ENCODE measurements at places on chromosomes 1 and 21.

GRCh38 chr1:35600593-35600992 lies 27.5 kb downstream of the TFAP2E start:
- DNase-seq: no peak

GRCh38 chr1:90550626-90551406 lies 166.3 kb downstream of the BARHL2 start:
- no peak for DNase-seq

GRCh38 chr21:29148530-29148929 lies 18.1 kb downstream of the MAP3K7CL start:
- DNase-seq: no peak

DNA sequence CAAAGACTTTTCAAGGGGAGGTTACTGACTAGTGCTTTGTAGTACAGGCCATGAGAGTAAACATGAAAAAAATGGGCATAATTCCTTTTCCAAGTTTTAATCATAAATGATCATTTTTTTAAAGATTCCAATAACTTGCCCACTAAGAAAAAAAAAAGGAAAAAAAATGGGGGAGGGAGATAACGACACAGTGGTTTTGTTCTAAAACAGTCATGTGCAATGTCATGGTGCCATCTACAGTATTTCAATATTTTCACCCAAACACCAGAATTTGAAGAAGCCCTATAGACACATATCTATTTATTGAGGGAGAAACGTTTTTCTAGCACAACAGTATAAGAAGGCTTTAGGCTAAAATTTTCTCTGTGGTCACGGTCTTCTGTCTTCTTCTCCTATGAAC lies 250.2 kb downstream of the LTN1 start:
- DNase-seq: no peak

GRCh38 chr1:162918151-162918754 lies 57.3 kb upstream of the CCDC190 start:
- no peak for DNase-seq

GRCh38 chr1:26700711-26701110 lies 4.9 kb downstream of the ARID1A start:
- no peak for DNase-seq

GRCh38 chr1:12345350-12346217 lies 115.8 kb downstream of the VPS13D start:
- no peak for DNase-seq

DNA sequence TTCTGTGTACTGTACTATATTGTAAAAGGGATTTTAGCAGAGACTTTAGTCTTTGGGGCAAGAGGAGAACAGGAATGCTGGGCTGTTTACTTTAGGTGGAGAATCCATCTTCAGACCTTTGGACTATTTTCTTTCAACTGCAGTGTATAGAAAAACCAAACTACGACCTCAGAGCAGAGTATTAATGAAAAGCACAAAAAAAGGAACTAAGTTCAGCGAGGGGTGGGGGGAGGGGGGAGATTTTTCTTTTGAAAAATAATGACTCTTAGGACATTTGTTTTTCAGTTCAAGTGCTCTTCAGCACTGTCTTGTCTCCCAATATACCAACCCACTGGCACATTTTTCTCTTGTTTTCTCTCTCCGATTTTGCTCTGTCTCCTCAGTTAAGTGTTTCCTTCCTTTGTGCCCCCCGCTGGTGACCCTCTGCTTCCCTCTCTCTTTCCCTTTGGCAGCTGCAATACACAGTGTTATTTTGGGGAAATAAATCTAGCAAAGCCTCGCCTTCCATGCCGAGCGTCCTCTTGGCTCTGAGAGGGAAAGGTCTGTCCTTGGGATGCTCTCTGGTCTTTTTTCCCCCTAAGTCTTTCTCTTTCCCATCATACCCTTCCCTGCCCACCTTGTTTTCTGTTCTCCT lies 44.8 kb downstream of the ACP6 start:
- DNase-seq: no peak

GRCh38 chr1:3598051-3598491 lies 13.2 kb downstream of the MEGF6 start:
- DNase-seq: no peak

DNA sequence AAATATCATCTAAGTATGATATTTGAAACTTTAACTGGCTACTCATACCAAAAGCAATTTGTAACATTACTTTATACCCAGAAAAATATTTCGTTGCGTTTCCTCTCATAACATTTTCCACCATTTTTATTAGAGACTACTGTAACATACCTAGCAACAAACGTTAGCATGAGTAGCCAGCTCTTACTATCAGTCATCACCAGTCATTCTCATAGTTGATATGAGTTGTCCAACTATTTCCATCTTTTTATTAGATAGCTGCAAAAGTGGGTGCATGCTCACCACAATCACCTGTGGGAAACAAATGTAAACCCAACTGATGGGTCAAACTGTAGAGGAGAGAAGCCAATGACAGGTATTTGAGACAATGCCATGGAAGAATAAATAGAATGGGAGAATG lies 114.6 kb downstream of the AKT3 start:
- no peak for DNase-seq

DNA sequence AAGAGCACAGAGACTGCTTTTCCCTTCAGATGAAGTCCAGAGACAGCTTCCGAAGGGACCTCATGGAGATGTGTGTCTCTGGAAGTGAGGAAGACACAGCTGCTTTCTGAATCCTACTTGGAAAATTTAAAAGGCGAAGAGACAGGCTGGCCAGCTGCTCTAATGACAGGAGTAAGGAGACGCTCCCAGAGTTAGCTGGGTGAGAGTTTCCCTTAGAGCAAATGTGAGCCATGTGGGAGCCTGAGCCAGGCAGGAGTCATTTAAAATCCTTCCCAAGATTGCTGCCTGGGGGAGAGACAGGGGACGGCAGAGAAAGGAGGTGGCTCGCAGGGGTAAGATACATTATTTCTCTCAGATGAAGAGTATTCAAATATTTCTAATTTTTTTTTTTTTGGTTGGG lies 53.1 kb downstream of the ZNF326 start:
- DNase-seq: no peak
